Left hindlimb (tissue), 1 donor: ENCODE measurements at places on chromosomes 3 and 15.

DNA sequence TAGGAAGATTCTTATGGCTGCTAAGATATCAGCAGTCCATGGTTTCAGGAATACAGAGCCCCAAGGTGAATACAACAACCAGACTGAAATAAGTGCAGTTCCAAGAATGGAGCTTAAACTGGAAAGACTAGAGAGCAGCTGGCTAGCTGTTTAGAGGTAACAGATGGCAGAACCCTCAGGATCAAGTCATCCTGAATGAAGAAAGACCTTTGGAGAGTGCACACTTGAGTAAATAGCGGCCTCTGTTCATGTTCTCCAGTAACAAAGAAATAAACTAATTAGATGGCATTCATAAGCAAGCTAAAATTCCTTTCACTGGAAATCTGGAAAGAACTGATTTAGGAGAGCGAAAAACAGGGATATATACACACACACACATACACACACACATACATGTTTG is 968.4 kb downstream of the FHIT start:
- no peak for DNase-seq

GRCh38 chr3:129573493-129573892 is 30.5 kb downstream of the H1-8 start:
- no peak for DNase-seq

- DNase-seq, result peak; percentile 48
Measured at GRCh38 chr3:13016083-13016720, 57.0 kb downstream of the IQSEC1 start.

DNA sequence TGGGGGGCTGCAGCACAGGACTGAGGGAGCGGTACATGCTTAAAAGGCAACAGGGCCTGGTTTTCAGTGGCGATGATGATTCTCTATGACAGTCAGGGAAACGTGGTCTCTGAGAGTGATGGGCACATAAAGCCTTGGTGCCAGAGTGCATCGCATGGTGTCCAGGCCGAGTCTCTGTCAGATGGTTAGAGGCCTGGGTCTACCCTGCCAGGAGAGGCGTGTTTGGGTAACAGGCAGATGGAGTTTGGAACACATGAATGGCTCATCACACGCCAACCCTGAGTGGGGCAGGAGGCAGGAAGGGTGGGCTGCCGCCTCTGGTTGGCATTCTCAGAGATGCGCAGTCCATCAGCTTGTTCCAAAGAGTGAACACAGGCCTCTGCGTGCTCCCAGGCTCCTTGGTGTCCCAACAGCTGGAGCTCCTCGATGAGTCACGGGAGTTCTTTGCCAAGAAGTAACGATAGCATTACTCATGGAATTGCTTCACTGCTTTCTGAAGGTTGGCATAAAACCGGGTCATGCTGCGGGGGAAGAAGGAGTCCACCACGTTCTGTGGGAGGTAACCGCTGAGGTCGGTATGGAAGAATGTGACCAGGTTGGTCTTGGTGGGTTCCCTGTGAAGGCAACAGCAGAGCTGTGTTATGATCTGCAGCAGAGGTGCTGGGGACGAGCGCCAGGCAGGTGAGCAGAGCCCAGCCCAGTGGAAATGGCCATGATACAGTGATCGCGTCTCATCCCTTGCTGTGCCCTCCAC is 11.0 kb downstream of the STARD5 start:
- no peak for DNase-seq

DNA sequence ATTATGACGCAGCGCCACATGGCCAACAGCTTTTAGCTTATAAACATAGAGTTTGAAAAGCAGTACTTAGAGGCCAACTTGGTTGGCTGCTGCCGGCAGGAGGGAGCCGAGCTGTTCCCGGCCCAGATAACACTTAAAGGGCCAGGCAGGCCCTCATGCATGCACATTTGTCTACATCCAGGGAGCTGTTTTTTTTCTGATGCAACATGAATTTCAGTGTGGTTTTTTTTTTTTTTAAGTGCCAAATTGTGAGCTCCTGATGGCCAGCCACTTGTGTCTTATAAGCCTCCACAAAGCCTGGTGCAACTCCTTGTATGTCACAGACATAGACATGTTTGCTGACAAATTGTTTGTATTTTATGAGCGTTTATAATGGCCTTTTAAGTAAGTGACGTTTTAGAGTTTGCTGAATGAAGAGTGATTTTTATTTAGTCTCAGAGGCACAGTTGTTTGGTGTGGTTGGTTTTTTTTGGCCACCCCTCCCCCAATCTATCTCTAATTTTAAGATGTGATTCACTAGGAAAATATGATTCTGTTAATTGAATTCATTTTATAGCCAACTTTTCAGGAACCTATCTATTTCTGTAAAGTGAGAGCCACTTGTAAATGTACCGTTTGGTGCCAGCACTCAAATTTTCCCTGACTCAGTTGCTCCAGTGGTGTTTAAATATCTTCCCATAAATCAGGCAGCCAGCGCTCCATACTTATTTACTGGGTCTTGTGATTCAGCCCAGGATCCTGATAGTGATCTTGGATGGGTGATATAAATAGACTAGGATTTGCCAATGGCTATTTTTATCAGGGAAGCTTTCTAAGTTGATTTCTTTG is 134.3 kb downstream of the VGLL4 start:
- DNase-seq, result peak; percentile 75

- DNase-seq, result no peak
Measured at GRCh38 chr15:60822403-60822802, 343.5 kb upstream of the ICE2 start.

DNA sequence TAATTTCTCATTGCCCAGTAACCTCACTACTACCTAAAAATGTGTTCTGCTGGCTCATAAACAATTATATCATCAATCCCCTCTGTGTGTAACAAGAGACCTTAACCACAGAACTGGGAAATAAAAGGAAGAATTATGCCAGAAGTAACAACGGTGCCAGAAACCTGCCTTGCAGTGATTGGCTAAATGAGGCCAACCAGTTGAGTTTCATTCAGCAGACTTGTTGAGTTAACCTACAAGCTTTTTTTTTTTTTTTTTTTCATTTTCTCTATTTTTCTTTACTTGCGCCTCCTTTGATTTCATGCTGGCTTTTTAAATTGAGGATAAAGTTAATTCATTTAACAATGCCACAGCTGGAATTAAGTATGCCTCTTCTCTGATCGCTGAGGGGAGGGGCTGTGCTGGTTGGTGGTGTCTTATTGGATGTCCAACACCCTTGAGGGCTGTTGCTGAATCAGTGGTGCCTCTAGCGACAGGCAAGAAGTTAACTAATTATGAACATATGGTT is 30.0 kb upstream of the GMNC start:
- no peak for DNase-seq

- no peak for DNase-seq
Measured at GRCh38 chr3:186439725-186440124, 77.7 kb upstream of the DGKG start.

- peak; percentile 80 for DNase-seq
Measured at GRCh38 chr3:30768703-30769550, 125.5 kb downstream of the GADL1 start.

GRCh38 chr15:75810874-75811498 is 32.3 kb upstream of the UBE2Q2 start:
- DNase-seq, result no peak

GRCh38 chr3:194330160-194330559 is 21.0 kb downstream of the CPN2 start:
- no peak for DNase-seq

DNA sequence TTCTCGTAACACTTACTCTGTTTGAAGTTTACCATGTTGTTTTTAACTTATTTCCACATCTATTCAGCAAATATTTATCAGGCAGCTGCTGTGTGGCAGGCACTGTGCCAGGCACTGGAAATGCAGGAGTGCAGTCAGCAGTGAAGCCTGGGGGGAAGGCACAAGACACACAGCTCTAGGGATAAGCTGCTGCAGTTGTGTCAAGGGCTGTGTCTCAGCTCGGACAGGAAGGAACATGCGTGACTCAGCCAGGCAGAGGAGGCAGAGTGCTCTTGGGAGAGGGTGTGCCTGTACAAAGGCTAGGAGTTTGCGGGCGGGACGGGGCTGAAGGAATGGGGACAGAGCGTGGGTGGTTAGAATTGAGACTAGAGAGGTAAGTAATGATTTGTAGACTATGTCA is 24.7 kb downstream of the LYSMD4 start:
- peak; percentile 31 for DNase-seq

- DNase-seq, result peak; percentile 37
Measured at GRCh38 chr3:173066044-173067004, 74.7 kb downstream of the SPATA16 start.
